Ureter (tissue), 1 donor: ENCODE measurements at places on chromosomes 13 and 19. TPM values are rescaled to one million over a fixed set of nuclear protein-coding genes. Genes with fewer than 3 reads are reported as not detected.

The ZNF224 gene
- 32.6 TPM for total RNA-seq

The WDR83 gene
- total RNA-seq, result 11.0 TPM

The GPR12 gene
- 0.65 TPM for total RNA-seq

The WDR87 gene
- total RNA-seq, result not detected

The LRRC8E gene
- 8.5 TPM for total RNA-seq

The KLK8 gene
- total RNA-seq, result not detected

The FPR3 gene
- 3.4 TPM for total RNA-seq

The ZNF562 gene
- total RNA-seq, result 85.7 TPM

The NLRP9 gene
- total RNA-seq, result not detected

The RXFP2 gene
- total RNA-seq, result not detected

The KL gene
- total RNA-seq, result 3.6 TPM

The FOXA3 gene
- total RNA-seq, result not detected

The RNASEH2A gene
- 8.8 TPM for total RNA-seq

The TINCR gene
- total RNA-seq, result 5.8 TPM

The KRTDAP gene
- total RNA-seq, result not detected

The SUGP2 gene
- total RNA-seq, result 99.6 TPM

The CLASRP gene
- 128 TPM for total RNA-seq
